ENCODE measurements at places on chromosomes 2 and 18.

DNA sequence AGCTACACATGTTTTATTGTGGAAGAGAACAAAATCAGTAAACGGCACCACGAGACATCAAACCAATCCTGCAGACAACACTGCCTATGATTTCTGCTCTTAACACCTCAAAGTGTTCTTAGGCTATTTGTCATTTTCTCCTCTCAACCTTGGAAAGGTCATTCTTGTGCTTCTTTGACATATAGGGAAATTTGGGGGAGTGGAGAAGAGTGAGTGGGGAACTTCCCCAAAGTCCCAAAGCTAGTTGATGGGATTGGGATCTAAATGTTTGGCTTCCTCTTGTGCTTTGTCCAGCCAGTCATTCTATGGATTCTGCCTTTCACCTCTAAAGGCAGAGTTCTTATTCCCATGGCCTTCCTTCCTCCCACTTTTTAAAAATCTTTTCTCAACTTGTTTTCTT is 5.8 kb upstream of the MRO start:
- no peak for DNase-seq

DNA sequence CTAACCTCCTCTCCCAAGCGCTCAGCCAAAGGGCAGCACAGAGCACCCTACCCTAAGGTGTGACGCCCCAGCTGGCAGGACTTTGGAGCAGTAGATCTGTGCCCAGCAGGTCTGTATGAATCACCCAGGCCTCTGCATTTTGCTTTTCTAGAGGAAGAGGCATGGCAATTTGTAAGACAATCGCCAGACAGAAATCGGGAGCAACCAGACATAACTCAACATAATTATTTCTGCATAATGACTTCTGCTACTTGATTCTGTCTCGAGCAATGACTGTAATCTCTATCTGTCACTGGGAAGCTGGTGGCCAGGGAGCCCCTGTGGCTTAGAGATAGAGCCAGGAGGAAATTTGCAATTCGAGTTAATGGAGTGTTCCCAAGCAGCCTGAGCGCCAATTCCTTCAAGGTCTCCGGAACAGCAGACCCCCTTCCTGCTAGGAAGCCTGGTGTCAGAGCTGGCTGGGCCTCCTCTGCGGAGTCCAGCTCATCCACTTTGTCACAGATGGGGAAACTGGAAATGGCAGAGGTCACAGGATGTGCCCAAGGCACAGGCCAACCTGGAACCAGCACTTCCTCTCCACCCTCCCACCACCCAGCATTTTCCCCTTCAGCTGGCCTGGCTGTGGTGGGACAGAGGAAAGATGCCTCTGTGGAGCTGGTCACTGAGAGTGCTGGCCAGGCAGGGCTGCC is 55.0 kb downstream of the ODC1 start:
- no peak for DNase-seq

- no peak for DNase-seq
Measured at GRCh38 chr18:79746730-79747129, 51.0 kb upstream of the KCNG2 start.

GRCh38 chr18:48919547-48919946 is 31.2 kb downstream of the SMAD7 start:
- DNase-seq, result no peak

GRCh38 chr2:190718652-190719526 is 70.0 kb downstream of the NAB1 start:
- peak; percentile 63 for DNase-seq
